ENCODE measurements at places on chromosomes 5 and 9.

DNA sequence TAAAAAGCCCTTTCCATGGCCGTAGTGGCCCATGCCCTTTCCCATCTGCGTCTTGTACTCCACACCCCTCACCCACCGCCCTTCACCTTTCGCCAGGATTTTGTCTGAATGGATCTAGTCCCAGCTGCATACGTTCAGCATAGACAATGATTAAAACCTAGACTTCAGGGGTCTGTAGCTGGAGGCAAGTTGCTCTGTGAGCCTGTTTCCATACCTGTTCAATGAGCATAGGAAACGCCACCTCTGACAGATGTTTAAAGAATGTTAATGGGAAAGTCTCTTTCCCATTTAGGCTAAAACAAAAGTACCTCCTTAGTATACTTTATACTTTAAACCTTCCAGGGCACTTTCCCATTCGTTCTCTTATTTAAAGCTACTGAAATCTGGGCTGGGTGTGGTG is 105.7 kb downstream of the SPRY4 start:
- DNase-seq = no peak

- DNase-seq = no peak
These were observed 342.3 kb downstream of the PLK2 start for GRCh38 chr5:58117542-58117941.

DNA sequence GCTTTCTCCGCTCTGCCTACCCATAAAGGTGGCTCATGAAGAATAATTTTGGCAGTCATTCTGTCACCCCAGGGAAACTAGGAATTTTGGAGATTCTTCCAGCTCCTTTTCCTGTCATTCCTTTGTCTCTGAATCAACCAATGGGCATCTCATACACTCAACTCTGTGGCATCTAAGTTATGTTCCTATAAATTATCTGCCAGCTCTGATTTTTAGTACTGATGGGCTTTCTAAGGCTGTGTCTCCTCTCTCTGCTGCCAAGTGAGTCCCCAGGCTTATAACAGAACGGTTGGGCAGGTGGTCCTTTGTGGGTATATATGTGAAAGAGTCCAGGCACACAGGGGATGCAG is 226.8 kb downstream of the NMUR2 start:
- DNase-seq = no peak

DNA sequence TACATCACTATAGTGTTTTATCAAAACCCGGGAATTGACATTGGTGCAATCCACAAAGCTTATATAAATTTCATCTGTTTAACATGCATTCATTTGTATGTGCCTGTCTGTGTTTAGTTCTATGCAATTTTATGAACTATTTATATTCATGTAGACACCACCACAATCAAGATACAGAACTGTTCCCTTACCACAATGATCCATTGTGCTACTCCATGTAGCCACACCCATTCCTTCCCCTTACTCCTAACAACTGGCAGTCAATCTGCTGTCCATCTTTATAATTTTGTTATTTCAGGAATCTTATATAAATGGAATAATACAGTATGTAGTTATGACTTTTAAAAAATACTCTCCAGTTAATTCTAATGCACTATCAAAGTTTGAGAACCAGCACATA is 389.5 kb downstream of the HTR1A start:
- no peak for DNase-seq

DNA sequence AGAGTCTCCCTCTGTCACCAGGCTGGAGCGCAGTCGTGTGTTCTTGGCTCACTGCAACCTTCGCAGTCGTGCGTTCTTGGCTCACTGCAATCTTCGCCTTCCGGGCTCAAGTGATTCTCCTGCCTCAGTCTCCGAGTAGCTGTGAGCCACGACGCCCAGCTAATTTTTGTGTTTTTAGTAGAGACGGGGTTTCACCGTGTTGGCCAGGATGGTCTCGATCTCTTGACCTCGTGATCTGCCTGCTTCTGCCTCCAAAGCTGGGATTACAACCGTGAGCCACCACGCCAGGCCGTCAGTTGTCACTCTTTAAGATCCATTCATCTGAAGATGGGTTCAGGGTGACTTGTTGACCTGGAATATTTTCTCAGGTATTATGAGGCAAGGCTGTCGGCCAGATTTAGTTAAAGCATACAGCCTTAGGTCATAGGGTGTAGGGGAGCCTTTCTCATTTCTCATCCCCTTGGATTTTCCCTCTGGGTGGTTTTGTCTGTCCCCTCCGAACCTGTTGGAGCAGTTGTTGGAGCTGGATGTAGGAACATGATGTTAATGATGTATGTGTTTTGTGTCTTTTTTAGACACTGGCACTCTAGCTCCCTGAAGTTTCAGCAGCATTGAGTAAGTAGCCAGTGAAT is 1.6 kb downstream of the SLC22A5 start:
- DNase-seq = no peak

DNA sequence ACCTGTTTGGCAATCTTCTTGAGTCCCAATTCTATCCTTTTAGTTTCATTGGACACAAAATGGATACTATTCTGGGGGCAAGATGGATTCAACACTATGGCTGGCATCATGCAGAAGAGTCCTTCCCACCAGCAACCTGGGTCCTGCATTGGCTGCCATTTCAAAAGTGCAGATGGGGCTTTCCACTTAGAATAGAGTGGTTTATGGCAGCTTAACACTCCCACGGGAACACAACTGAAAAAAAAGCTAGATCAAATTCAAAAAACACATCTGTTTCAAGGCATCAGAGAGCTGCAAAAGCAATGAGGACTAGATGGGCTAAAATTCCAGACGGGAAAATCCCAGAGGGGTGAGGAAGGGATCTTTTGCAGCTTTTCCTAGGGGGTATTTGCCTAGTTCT is 11.2 kb upstream of the HMHB1 start:
- DNase-seq = no peak

DNA sequence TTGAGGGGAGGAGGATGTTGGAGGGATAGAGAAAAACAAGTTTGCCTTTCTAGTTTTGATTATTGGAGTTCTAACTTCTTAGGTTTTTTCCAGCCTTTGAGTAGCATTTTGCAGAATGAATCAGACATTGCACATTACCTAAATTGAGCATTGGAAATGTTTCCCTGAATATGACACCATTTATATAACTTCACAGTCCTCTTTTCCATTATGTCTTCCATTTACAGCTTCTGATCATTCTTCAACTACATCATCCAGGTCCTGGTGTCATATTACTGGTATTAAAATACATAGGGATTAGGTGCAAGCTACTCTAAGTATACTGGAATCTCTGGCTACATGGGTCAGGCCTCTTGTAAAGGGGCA is 286.1 kb downstream of the ARHGAP26 start:
- no peak for DNase-seq

GRCh38 chr5:31270396-31270795 is 76.9 kb downstream of the CDH6 start:
- no peak for DNase-seq

Measured in activated T-helper 9 cell treated with anti-CD3 and anti-CD28 coated beads, Interleukin-2, amount 50 U/mL, for 16 hours (primary cell).